NCI-H510A treated with DMSO at 0.1 percent for 48 hours (cell line): ENCODE measurements at places on chromosomes 1 and 21.
A peak's percentile ranks its signal among the peaks of the same experiment; 100 is the strongest.

GRCh38 chr21:19433623-19434022 lies 1030.0 kb upstream of the TMPRSS15 start:
- DNase-seq: no peak

- DNase-seq: no peak
Observed at GRCh38 chr1:14479865-14480264, 118.6 kb upstream of the KAZN start.

GRCh38 chr1:116585886-116586285 lies 15.1 kb upstream of the CD58 start:
- DNase-seq: no peak

DNA sequence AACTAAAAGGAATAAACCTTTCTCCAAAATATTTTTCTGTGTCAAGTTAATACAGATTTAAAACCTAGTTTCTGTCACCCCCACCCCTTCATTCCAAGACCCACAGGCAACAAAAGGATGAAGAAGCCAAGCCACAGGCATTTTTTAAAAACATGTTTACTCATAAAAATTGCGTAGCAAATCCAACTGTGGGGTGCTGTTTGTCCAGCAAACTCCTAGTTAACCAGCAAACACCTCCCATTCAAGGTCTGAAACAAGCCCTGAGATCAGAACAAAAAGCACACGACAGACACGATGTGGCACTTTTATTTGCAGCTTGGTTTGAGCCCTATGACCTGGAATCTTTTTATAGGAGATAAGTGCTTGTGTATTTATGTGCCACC lies 149.9 kb upstream of the CAMK1G start:
- no peak for DNase-seq

GRCh38 chr1:19762175-19762779 lies 37.4 kb downstream of the TMCO4 start:
- DNase-seq: peak; percentile 77

DNA sequence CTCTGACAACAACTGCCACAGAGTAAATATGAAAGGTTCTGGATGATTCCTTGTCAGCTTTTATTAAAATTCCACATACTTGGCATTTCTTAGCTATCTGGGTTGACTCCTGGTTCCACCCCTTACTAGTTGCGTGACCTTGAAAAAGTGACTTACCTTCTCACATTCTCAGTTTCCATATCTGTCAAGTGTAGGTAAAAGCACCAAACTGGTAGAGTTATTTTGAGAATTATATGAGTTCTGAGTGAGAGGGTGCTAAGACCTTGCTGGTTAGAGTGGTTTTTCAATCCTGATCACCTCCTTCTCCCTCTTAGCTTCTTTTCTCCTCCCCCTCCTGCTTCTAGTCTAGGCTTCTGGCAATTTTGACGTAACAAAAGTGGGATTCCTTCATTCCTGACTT lies 83.4 kb upstream of the ABCD3 start:
- no peak for DNase-seq

DNA sequence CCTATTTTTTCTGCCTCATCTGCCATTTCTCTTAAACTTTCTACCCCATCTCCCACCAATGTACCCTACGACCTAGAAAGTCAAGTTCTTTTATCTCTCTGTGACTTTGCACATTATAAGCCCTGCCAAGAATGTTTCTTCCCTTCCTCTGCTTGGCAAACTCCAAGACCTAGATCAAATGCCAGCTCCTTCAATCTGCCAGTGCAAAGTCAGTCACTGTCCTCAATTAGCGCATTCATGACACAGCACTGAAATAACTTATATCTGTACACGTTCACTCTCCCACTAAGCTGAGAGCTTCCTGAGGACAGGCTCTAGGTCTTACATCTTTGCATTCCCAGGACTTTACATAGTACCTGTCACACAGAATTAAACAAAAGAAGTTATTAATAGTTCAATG lies 21.4 kb upstream of the LSM10 start:
- DNase-seq: no peak

DNA sequence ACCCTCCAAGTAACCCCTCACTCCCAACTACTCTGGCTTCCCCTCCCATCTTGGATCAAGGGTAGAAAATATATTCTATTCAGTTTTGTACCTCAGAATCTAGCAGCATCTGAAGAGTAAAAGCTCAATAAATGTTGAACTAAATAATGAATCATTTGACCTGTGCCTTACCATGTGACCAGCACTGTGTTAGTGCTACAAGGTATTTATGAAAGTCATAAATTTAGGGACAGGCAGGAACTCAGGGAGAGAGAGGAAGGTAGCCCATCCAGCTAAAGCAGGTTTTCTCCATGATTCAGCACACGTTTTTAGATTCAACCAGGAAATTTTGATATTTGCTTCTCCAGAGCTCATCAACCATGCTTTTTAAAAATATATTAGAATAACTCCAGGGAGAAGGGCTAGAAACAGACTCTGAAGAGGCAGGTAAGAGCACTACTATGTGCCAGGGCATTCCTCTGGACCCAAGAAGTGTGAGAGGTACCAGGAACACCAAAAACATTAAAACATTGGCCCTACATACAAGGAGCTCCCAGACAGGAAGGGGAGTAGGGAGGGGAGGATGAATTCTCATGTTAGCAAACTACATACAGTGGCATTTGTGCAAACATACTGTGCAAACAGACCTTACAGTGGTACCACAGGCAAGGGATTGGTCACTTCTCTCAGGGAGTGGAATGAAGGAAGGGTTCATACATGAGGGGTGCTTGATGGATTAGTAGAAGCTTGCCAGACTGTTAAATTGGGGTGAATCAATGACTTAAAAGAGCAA lies 64.3 kb downstream of the FYB2 start:
- no peak for DNase-seq

- DNase-seq: no peak
Observed at GRCh38 chr1:243332440-243332839, 76.6 kb downstream of the SDCCAG8 start.

- DNase-seq: no peak
Observed at GRCh38 chr21:39484711-39485276, 33.0 kb downstream of the SH3BGR start.

DNA sequence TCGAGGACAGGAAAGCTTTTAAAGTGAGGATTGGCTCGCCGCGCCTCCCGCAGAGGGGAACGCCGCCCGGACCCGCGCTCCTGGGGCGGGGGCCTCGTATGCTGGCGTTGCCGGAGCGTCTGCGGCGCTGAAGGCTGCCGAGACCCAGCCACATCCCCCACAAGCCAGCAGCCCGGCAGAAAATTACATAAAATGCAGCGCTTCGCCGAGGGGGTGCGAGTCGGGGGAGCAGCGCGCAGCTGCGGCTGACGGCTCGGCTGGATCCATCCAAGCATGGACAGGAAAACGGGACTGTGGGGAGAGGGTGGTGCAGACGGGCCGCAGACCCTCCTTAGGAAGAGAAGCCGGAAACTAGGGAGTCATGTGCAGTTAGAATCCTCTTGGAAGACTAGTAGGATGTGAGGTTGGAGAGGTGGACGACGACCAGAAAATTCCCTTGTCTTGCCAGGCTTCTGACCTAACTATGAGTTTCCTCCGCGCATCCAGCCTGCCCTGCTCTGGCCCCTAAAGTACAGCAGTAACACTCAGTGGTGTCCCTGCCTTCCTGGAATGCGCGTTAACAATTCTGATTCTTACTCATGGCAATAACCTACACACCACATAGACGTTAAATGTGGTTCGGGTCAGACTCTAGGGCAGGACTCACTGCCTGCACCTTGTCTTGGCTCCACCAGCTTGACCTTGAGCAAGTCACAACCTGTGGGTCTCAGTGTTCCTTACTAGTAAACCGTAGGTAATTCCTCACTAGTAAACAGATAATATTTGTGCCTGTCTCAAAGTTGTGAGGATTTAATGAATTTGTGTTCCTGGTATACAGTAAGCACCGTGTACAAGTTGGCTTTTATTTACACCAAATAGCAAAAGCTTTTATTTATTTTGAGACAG lies 953 bp upstream of the BRWD1 start:
- peak; percentile 74 for DNase-seq
